ENCODE measurements at places on chromosomes 3 and 15.

DNA sequence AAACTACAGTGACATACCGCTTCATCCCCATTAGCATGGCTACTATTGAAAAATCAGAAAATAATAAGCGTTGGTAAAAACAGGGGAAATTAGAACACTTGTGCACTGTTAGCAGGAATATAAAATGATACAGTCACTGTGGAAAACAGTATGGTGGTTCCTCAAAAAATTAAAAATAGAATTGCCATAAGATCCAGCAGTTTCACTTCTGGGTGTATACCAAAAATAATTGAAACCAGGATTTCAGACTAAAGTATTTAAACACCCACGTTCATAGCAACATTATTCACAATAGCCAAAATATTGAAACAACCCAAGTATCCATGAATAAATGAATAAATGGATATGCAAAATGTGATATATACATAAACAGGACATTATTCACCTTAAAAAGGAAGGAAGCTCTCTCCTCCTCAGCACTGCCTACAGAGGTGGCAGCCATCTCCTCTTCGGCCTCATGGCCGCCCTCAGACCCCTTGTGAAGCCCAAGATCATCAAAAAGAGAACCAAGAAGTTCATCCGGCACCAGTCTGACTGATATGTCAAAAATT is 34.1 kb downstream of the NGLY1 start:
- DNase-seq = no peak

DNA sequence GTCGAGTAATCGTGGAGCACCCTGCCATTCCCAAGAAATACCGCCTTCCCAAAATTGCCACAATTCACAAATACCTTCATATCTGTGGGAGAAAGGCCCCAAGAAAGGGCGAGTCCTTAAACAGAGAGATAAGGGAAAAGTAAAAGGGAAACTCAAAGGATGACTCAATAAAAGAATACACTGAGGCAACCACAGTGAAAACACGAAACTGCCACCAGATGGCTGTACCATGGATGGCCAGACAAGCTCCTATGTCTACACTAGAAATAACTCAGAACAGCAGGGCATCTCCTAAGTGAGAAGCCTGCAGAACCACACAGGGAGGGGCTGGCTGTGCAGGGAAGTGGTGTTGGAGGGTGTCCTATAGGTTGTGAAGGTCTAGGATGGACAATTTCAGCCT is 25.0 kb downstream of the SRGAP3 start:
- DNase-seq = no peak

DNA sequence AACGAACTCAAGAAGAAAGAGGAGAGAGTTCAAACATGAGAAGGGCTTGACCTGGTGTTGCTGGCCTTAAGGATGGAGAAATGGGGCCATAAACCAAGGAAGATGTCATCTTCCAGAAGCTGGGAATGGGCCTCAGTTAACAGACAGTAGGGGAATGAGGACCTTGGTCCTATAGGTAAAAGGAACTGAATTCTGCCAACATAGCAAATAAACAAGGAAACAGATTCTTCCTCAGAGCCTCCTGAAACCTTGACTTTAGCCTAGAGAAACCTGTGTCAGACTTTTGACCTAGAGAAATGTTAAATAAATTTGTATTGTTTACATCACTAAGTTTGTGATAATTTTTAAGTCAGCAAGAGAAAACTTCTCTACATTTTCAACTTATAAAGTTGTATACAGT is 336.8 kb downstream of the PLCL2 start:
- no peak for DNase-seq

- DNase-seq = no peak
Observed at GRCh38 chr3:102974333-102974732, 539.5 kb downstream of the ZPLD1 start.

GRCh38 chr15:34620142-34620541 is 36.7 kb upstream of the GOLGA8B start:
- no peak for DNase-seq

GRCh38 chr3:30368978-30369377 is 237.4 kb upstream of the TGFBR2 start:
- no peak for DNase-seq

- no peak for DNase-seq
Observed at GRCh38 chr3:31170932-31171670, 276.6 kb upstream of the GADL1 start.

DNA sequence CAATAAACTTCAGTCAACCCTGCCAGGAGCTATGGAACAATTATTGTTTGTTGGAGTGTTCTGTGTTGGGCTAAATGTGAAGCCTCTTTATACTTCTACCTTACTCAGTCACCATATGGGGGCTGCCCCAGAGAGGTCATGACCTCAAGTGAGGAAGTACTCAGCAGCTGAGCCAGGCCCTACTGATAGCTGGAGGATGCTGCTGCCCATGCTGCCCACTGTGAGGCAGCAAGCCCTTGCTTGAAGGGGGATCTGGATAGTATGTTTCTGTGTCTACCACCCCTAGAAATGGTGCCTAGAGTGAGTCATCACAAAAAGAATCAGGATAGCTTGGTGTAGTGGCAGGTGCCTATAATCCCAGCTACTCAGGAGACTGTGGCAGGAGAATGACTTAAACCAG is 4.5 kb upstream of the RPL24 start:
- no peak for DNase-seq

- no peak for DNase-seq
Observed at GRCh38 chr3:133188996-133189395, 150.8 kb downstream of the TMEM108 start.

DNA sequence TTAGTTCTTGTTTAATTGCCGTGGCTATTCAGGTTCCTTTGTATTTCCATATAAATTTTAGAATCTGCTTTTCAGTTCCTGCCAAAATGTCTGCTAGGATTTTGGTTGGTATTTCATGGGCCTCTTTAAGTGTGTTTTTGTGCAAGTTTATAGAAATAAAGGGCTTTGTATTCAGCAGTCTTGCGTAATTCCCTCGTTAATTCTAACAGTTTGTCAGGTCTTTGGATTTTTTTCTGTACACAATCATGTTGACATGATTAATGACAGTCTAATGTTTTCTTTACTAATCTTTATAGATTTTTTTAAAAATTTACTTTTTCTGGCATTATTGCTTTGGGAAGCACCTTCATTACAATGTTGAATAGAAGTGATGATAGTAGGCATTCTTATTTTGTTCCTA is 120.9 kb downstream of the NEK11 start:
- no peak for DNase-seq

Data from Right ventricle myocardium superior (tissue), 1 donor.